ENCODE measurements at places on chromosomes 13 and 19.

- DNase-seq: no peak
Observed at GRCh38 chr19:39823686-39824085, 10.3 kb downstream of the DYRK1B start.

DNA sequence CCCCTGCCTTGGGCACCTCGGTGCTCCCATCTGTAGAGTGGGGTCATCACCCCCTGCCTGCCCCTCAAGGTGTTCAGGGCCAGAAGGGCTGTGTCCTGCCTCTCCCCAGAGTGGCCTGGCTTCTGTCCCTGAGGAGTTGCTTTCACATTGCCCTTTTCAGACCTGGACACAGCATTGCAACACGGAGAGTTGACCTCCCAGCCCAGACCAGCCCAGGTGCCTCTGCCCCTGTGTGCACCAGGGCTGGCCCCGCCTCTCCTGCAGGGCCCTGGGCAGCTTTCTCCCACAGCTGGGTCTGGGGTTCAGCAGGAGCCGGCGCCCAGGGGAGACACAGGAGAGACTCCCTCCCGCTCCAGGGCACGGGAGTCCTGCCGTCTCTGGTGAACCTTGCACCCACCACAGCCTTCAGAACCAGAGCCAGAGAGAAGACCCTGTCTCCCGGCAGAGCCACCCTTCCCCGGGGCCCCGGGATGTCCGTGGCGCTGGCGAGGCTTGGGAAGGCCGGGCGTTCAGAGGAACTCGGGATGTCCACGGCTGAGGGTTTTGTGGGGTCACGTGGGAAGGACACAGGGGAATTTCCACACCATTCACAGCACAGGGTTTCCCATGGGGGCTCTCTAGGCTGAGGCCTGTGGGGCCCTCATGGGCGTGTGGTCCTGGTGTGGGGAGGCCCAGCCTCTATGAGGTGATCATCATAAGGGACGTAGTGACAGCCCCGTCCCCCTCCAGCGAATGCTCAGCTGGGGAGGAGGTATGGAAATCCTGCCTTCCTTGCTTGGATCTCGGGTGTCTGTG lies 23.2 kb downstream of the C13orf46 start:
- DNase-seq: no peak

- no peak for DNase-seq
Observed at GRCh38 chr13:22505489-22505888, 675.3 kb upstream of the SGCG start.

DNA sequence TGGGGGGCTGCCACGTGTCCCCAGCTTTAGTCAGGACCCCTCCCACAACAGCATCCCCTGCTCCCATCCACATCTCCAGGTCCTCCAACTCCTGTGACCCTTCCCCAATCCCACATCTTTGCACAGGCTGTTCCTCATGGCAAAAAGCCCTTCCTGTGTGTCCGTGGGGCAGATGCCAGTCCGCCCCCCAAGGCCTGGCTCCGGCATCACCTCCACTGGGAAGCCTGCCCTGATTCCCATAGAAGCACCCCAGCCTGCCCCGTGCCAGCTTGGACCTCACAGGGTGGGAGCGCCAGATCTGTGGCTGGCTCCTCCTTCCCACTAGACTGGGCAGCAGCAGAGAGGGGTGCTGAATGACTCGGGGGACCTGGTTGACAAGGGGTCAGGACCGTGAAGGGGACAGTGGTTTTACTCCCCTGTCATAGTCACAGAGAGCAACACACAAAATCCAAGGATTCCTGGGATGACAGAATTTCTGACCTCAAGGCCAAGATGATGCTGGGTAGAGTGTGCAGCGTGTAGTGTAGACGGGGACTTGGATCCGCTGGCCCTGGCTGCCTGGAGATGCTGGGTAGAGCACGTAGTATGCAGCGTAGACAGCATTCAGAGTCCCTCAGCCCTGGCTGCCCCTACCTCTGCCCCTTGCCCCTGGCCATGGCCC lies 13.3 kb downstream of the KLF2 start:
- no peak for DNase-seq

DNA sequence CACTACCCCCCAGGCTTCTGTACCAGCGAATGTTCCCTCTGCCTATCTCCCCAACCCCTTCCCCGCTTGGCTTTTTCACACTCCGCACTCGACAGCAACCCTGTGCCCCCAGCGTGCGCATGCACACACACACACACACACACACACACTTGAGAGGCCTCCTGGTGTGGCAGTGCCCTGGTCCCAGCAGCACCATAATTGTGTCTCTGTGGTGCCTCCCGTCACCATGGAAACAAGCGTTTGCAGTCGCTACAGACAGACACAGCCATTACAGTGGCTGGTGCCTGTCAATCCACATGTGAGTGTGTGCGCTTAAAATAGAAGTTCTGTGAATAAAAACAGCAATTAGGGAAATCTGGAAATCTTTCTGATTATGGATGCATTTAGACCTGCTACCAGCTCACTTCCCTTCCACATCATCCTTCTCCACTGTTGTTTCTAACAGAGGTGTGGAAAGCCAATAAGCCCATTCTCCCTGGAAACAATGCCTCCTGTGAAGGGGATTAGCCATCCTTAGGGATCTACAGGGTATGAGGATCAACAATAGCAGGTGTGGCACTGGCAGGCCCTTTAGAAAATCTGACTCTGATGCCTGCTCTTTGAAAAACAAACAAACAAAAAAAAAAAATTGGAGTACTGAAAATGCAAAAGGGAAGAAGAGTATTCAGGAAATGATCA lies 146.3 kb downstream of the DCLK1 start:
- DNase-seq: no peak

- no peak for DNase-seq
Observed at GRCh38 chr19:49752701-49753100, 10.4 kb downstream of the TSKS start.

DNA sequence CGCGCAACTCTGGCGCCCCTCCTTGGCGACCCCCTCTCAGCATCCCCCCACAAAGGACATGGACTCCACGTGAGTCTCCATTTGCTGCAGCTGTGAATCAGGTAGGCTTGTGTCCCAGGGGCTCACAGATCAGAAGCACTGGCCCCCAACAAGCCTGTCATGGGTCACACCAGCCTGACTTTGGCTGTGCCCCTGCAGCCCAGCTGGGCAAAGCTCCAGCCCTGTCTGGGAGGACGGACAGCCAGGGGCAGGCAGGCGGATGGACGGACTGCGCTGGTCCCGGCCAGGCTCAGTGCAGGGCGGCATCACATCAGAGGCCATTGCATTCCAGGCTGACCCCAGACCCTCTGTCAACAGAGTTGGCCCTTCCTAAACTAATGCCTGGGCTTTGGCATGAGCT lies 28.4 kb upstream of the ISYNA1 start:
- no peak for DNase-seq

DNA sequence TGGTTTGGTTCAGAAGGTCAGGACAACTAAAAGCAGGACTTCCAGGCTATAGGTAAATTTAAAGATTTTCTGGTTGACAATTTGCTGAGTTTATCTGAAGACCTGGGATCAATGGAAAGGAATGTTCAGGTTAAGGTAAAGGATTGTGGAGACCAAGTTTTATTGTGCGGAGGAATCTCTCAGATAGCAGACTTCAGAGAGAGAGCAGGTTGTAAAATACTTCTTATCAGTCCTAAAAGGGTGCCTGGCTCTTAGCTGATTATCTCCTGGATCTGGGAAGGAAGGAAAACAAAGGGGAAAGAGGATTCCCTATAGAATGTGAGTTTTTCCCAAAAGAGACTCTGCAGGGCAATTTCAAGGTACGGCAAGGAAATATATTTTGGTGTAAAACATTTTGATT lies 851.5 kb downstream of the DACH1 start:
- DNase-seq: no peak

GRCh38 chr19:3434630-3435553 lies 45.4 kb downstream of the SMIM24 start:
- peak; percentile 95 for DNase-seq

DNA sequence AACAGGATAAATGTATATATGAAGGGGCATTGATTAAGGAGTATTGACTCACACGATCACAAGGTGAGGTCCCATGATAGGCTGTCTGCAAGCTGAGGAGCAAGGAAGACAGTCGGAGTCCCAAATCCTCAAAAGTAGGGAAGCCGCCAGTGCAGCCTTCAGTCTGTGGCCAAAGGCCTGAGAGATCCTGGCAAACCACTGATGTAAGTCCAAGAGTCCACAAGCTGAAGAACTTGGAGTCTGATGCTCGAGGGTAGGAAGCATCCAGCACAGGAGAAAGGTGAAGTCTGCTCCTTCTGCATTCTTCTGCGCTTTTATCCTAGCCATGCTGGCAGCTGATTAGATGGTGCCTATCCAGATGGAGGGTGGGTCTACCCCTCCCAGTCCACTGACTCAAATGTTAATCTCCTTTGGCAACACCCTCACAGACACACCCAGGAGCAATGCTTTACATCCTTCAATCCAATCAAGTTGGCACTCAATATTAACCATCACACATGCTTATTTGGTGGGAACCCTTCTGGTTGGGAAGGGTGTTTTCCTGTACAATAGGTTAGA lies 55.1 kb downstream of the SLAIN1 start:
- no peak for DNase-seq

Data from activated CD4-positive, alpha-beta T cell treated with anti-CD3 and anti-CD28 coated beads, Interleukin-2, amount 50 U/mL, for 1 hour (primary cell).